ENCODE measurements at places on chromosomes 1 and 21.
A peak's percentile ranks its signal among the peaks of the same experiment; 100 is the strongest.

DNA sequence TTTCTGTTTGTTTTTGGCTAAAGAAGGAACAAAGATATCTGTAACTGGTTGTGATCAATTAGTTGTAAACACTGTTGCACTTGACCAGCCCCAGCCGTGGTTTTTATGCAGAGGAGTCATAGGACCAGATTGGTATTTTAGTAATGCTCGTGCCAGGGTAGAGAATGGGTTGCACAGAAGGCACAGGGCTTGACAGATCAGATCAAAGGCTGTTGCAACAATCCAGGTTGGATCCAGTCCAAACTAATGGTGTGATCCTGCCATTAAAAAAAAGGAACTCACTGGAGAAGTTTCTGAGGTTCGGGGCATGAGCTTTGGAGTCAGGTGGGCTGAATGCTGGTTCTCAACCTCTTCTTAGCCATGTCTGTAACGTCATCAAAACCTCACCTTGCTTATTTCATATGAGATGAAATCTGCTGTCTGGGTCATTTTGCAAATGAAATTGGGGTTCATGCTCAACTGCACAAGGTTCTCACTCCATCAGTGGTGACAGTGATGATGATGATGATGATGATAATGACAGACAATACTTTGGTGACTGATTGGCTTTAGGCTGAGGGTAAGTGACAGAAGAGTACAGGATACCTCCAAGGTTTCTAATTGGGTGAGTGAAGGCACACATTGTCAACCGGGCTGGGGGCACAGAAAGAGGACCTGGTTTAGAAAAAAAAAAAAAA, 43.1 kb downstream of the ZNF281 start:
- no peak for DNase-seq

DNA sequence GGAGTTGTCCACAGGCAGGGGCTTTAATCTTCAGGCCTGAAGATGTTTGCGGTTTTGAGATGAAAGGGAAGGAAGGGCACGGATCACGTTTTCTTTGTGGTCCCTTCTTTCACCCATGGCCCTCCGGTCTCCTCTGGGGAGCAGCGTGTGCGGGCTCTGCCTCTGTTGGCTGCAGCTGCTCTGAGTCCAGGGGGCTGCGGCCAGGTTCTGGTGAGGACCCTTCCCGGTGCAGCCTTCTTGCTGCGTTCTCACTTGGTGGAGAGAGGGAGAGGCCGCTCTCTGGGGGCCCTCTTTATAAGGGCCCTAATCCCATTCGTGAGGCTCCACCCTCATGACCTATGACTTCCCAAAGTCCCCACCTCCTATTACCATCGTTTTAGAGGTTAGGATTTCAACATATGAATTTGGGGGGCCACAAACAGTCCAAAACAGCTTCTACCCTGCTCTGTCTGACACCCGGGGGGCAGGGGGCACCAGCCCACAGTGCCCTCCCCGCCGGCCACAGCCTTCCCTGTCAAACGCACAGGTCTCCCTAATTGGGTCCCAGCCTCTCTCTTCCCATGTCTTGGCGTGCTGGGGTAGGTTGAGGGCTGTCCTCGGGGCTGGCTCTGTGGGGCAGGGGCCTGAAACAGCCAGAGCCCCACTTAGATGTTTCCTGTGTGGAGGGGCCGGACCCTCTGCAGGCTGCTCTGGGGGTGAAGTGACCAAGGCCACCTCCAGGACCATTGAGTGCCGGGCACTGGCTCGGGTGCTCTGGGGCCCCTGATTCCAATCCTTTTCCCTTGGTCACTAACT, 100.1 kb upstream of the C1orf174 start:
- DNase-seq = no peak

DNA sequence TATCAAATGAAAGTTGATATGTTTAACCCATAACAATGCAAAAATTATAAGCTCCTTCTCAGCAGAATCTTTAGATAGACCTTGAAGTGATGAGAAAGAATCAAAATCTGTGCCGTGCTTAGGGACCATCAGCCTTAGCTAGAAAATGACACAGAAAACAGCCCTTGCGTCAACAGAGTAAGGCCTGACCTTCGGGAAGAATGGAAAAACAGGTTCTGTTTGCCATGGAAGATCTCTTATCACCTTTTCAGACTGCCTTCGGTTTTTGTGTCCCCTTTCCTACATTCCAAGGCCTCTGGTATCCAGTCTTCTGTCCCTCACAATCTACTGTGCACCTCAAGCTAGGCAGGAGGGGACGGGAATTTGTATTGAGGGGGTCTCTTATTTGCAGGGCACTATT, 37.6 kb upstream of the DPT start:
- DNase-seq = no peak

GRCh38 chr1:26932531-26932930, 11.0 kb downstream of the NUDC start:
- DNase-seq = no peak

- DNase-seq = no peak
Measured at GRCh38 chr21:42698733-42699132, 45.3 kb downstream of the PDE9A start.

DNA sequence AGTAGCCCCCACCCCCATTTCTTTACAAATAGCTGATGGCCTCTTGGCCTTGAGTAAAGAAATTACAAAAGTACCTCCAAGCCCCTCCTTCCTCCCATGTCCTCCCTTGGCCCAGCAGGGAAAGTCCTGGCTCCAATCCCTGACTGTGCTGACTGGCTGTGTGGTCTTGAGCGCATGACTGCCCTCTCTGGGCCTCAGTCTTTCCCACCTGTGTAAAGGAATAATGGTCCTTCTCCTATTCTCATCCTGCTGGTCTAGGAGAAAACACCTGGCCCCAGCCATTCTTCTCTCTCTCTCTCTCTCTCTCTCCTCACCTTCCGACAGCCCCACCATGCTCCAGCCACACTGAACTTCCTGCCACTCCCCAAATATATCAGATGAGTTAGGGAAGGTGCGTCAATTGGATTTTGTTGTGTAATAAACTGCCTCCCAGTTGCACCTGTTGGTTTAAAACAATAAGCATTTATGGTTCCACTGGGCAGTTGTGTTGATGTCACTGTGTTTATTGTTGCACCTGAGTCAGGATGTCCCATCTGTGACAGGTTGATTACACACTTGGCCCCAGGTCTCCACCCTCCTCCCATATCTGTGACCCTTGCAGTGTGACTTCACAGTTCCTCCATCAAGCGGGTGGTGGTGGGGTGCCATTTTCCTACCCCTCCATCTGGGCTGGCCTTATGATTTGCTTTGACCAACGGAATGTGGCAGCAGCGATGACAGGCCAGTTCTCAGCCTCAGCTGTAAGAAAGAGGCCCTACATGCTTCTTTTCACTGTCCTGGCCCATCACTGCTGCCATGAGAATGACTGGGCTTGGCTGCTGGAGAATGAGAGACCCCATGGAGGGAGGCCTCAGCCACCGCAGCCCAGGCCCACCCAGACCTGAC, 22.3 kb upstream of the LRP8 start:
- DNase-seq = no peak

DNA sequence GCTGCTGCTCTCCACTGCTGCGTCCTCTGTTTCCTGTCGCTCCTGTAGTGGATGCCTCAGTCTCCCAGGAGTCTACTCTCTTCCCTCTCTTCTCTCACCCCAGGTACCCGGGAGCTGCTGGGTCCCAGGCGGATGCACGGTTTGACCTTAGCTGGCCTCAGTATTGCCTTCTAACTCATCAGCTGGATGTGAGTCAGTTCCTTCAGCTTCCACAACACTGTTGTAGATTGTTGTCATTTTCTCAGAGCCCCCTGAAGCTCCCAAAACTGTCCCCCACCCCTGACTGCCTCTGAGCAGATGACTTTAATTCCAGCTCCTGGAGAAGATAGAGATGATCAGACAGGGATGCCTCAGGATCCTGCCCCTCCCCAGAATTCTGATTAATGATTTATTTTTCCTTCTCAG, 7.2 kb downstream of the CNIH3 start:
- peak; percentile 80 for DNase-seq

DNA sequence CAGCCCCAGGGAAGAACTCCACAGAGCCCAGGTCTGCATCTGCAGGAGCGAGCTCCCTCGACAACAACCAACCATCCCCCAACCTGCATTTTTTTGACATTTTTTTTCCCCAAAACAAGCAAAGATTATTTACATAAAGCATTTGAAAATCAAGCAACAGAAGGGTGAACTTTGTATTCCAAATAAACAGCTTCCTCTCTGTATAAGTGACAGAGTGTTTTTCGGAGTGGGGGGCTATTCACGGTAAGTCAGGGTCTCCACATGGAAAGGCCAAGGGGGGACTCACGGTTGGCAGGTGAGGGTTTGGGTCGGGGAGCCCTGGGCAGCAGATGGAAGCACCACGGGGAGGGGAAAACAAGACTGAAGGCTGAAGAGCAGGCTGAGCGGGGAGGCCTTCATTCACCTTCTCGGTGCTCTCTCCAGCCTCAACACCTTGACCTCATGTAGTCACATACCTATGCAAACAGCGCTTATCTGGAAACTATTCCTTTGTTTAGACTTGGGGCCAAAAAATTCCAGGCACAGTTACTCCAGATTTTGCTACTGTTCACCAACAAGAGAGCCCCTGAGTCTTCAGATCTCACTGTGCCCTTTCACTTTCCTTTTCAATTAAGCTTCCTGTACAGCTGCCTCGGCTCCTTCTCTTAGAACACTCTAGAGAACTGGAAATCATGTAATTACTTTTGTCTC, 27.6 kb downstream of the C2CD2 start:
- peak; percentile 53 for DNase-seq

DNA sequence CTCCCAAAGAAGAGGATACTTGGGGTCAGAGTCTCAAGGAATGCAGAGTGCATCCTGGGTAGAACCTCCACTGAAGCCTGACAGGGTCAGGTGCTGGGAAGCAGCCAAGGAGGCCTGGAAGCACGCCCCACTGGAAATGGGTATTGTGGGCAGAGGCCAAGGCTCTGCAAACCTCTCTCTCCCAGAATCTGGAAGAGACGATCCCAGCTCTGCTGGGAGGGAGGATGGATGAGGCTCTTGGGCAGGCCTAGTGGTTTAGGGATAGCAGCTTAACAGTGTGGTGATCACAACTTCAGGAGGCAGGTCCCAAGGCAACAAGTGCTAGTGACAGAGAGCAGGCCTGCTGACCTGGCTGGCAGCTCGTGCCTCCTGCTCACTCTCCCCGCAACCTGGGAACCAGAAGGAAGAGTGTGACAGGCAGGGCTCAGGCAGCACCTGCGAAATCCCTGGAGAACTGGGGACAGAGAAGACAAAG, 641.0 kb downstream of the PLPP3 start:
- no peak for DNase-seq

- DNase-seq = no peak
Measured at GRCh38 chr1:200305806-200306205, 104.0 kb downstream of the ZNF281 start.

GRCh38 chr1:114156538-114157274, 3.0 kb upstream of the SYT6 start:
- no peak for DNase-seq

- DNase-seq = no peak
Measured at GRCh38 chr1:197732187-197732586, 43.1 kb downstream of the DENND1B start.

- DNase-seq = no peak
Measured at GRCh38 chr1:200292699-200293098, 117.1 kb downstream of the ZNF281 start.

DNA sequence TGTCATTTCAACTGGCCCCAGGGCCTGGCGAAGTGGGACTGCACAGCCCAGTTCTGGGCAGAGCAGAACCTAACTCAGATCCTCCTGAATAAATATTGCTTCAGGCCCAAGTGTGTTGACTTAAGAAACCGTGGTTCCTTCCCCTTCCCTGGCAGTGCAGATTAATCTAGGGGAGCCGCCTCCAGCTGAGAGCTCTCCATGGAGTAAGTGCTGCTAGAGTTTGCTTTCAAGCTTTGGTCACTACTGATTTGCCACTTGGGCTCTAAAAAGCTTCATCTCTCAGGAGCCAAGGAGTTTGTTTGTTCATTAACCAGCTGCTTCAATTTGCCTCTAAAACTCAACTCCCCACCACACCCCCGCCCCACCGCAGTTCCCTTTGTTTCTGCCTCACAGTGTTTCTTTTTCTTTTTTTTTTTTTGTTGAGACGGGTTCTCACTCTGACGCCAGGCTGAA, 112.1 kb downstream of the DTL start:
- DNase-seq = peak; percentile 11

DNA sequence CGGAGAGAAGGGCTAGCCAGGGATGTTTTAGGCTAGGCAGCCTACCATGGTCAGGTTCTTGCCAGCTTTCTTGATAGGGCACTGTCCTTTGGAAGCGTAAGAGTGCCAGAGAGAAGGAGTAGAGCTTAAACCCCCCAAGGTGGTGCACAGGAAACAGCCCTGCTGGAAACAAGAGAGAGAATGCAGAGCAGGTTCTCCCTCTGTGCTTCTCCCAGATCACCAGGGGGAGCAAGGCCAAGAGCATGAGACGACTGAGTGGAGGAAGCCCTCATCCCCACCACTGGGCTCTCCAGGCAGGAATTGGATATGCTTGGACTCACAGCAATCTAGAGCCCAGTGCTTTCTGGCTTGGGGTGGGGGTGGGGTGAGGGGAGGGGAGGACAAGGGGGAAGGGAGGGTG, 49.8 kb downstream of the ATP2B4 start:
- DNase-seq = no peak

All from EH (cell line).